Liver (tissue), 10 donors: ENCODE measurements at places on chromosomes 3 and 15. TPM values are rescaled to one million over a fixed set of nuclear protein-coding genes. Genes with fewer than 3 reads are reported as not detected.

CCK gene
- not detected for polyA plus RNA-seq

GOLGA8N gene
- 1.1 TPM for polyA plus RNA-seq

PEAK1 gene
- 1.8 TPM for polyA plus RNA-seq

POPDC2 gene
- polyA plus RNA-seq, result 0.16 TPM

SLC9C1 gene
- not detected for polyA plus RNA-seq

AADACL2 gene
- polyA plus RNA-seq, result not detected

CCR2 gene
- polyA plus RNA-seq, result 0.68 TPM

TTLL13 gene
- not detected for polyA plus RNA-seq

ASB14 gene
- polyA plus RNA-seq, result not detected

COL6A5 gene
- polyA plus RNA-seq, result not detected

MORC1 gene
- 0.02 TPM for polyA plus RNA-seq

SNURF gene
- 2.7 TPM for polyA plus RNA-seq

MESP1 gene
- 1.2 TPM for polyA plus RNA-seq

CCR8 gene
- polyA plus RNA-seq, result not detected

PLSCR2 gene
- not detected for polyA plus RNA-seq

SMC4 gene
- polyA plus RNA-seq, result 17.0 TPM

POLQ gene
- polyA plus RNA-seq, result 0.10 TPM

ZNF501 gene
- polyA plus RNA-seq, result 0.46 TPM

C3orf49 gene
- not detected for polyA plus RNA-seq

ARPP21 gene
- 0.66 TPM for polyA plus RNA-seq

UBE2Q2 gene
- polyA plus RNA-seq, result 2.4 TPM

IL5RA gene
- 0.02 TPM for polyA plus RNA-seq

ITIH1 gene
- polyA plus RNA-seq, result 1,291 TPM

RGMA gene
- 0.18 TPM for polyA plus RNA-seq

PXK gene
- polyA plus RNA-seq, result 6.0 TPM

TERC gene
- not detected for polyA plus RNA-seq

PRTG gene
- 0.17 TPM for polyA plus RNA-seq

TMEM43 gene
- 13.8 TPM for polyA plus RNA-seq

LRIG1 gene
- polyA plus RNA-seq, result 12.0 TPM
